HuH-7 (cell line): ENCODE measurements at places on chromosomes 1 and 21.

DNA sequence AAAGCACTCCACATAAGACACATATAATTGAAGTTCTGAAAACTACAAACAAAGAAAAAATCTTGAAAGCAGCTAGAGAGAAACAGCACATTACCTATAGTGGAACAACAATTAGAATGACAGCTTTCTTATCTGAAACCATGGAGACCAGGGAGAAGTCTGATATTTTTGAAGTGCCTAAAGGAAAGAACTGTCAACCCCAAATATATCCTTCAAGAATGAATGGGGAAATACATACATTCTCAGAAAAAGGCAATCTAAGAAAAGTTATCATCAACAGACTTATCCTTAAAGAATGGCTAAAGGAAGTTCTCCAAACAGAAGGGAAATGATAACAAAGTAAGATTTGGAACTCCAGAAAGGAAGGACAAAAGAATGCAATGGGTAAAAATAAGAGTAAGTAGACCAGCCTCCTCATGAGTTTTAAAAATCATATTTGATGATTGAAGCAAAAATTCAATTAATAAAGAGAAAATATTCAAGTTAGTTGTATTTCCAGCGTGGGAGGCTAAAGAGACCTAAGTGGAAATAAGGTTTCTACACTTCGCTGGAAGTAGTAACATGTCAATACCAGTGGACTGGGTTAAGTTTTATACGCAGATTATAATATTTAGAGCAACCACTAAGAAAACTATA, 170.8 kb upstream of the SAMSN1 start:
- DNase-seq = no peak

DNA sequence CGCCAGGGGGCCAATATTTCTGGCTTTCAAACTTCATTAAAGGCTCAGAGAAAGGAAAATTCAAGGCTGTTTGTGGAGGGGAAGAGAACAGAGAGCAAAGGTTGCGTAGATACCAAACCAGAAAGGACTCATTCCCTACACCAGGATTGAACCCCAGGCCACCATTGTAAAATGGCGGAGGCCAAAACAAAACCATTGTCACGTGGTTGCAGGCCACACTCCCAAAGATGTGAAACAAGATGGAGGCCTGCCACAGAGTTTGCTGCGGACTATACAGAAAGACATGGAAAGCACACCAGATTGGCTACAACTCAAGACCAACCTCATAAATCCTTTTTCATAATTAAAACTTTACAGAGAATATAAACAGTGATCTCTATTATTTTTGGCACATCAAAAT, 116.5 kb downstream of the KCNK1 start:
- no peak for DNase-seq

GRCh38 chr1:178885869-178886268, 15.0 kb upstream of the ANGPTL1 start:
- DNase-seq = no peak

DNA sequence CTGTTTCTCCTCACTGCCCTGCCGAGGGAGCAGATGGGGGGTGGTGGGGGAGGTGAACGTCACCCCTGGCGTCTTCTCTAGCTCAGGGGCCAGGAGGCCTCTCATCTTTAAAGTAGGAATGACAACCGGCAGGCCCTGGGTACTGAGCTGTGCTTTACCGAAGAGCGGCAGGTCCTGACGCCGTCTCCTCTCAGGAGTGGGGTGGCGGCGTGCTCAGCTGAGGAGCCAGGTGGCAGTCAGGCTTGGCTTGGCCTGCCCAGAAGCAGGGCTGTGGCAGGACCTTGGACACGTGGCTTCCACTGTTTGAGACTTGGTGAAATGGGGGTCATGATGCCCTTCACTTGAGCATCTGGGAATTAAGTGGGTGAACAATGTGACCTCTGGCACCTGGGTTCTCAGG, 3.1 kb downstream of the RER1 start:
- no peak for DNase-seq

DNA sequence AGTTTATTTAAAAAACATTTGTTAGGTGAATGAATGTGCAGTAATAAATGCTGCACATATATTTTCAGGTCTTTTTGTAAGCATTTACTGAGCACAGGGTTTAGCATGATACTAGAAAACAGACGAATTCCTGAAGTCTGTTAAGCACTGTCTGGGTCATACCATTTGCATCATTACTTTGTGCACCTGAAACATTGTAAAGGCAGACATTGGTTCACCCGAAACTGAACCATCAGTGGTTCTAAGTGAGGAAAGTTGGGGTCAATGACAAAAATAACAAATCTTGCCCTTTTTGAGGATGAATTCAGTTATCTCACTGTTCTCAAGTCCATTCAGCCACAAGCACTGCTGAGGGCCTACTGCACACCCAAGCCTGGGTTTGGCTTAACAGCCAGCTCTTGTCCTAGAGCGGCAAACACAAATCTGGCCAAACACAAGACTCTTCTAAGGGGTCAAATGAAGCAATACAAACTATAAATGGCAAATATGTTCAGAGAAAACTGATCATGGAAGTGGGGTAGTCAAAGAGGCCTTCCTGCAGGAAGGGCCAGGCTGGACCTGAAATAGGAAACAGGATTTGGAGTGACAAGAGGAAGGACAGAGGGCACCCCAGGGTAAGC, 21.8 kb downstream of the TRABD2B start:
- DNase-seq = no peak

- DNase-seq = peak; percentile 23
Measured at GRCh38 chr1:184387476-184388318, 868 bp downstream of the C1orf21 start.

- no peak for DNase-seq
Measured at GRCh38 chr1:172184506-172185191, 235.8 kb upstream of the C1orf105 start.

- DNase-seq = peak; percentile 82
Measured at GRCh38 chr1:156591432-156592157, at the start of gene NAXE. NAXE (plus strand) TSS chr1:156591776; CDS start chr1:156591805, 29 bp downstream.

DNA sequence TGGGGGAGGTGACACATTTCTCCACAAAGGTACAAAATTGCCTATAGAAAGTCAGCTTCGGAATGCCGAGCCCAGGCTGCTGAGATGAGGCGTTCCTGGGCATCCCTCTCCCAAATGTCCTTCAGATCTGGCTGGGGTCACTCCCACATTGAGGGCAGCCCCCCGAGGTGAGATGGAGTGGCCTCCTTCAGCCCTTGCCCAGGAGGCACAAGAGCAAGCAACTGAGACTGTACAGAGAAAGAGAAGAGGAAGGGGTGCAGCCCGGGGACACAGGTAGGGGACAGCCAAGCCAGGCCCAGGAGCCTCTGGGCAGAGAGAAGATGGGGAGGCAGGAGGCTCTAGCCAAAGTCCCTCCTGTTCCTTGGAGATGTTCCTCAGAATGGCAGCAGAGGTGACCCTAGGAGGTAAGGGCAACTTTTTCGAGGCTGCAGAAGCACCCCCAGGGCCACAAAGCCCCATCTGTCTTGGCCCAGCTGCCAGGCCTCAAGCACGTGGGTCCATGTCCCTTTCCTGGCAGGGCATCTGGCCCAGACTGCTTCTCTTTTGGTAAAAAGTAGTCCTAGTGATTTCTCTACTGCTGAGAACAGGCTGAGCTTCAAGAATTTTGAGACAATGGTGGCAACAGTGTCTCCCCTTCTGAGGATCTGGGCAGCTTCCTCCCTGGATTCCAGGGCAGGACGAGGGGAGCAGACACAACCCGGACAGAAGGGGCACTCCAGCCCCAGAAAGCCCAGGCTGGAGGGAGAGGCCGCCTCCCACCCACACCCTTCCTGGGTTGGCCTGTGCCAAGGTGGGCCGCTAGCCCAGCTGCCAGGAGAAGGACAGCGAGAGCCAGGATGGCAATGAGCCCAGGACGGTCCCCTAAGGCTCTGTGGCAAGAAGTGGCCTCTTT, 68.0 kb downstream of the LRRN2 start:
- DNase-seq = no peak

GRCh38 chr1:228004856-228005462, 1.8 kb upstream of the WNT3A start:
- DNase-seq = peak; percentile 14

DNA sequence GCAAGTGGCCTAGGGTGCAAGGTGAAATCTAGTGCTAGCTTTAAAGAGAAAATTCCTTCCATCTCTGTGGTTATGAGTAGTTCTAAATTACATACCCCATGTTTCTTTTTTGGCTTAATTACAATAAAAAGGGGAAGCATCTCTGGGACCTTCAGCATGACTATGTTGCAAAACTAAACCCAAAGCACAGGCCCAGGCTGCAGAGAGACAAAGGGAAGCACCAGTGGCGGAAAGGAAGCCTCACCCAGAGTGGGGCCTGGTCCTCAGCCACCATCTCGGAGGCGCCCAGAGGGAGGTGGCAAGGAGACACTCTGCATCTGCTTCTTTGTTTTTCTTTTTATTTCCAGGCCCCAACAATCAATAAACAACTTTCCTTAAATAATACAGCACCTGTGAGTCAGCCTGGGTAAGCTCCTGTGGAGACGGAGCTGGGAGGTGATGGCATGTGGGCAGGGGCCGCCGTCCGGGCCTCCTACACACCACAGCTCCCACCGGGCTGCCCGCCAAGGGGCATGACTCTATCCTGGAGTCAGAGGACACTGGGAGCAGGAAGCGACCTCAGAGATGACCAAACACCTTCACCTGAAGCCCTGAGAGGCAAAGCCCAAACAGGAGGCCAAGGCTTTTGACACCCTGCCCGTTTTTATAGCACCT, 21.7 kb downstream of the ITPKB start:
- no peak for DNase-seq

GRCh38 chr1:228781161-228781808, 46.0 kb downstream of the RHOU start:
- no peak for DNase-seq

DNA sequence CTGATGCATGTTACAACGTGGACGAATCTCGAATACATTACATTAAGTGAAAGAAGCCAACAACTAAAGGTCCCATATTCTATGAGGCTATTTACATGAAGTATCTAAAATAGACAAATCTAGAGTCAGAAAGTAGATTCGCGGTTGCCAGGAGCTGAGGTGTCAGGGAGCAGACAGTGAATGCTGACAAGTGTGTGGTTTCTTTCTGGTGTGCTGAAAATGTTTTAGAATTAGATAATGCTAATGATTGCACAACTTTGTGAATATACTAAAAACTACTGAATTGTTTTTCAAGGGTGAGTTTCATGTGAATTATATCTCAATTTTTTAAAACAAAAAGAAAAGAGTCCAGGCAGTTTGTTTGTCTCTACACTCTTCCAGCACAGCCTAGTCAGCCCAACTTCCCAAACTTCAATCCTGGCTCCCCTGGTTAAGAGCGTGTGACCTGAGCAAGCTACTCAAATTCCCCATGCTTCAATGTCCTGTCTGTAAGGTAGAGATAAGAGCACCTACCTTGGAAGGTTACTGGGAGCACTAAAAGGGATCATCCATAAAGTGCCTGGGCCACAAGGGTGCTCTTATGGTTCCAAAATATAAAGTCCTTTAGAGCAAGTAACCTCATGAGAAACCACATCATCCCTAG, 20.9 kb downstream of the HLCS start:
- DNase-seq = no peak

DNA sequence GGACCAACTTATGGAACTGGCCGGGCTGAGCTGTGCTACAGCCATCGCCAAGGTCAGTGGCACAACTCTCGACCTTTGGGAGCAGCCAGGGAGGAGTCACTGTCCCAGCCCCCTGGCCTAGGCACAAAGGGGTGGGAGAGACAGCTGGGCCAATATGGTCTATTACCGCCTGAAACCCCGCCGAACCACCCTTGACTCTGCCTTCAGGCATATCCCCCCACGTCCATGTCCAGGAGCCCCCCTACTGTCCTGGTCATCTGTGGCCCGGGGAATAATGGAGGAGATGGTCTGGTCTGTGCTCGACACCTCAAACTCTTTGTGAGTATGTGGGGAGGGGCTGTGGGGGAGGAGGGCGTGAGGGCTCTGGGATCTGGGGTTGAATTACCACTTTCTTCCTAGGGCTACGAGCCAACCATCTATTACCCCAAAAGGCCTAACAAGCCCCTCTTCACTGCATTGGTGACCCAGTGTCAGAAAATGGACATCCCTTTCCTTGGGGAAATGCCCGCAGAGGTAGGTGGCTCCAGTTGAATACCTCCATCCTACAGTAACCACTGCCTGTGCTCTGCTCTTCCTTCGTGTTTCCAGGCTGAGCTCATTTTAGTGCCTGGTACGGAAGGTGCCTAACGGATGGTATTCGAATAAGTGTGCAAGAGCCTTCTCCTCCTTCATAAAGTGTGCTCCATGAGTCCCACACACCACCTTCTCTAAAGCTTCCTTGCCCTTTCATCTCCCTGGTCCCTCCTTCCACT, 758 bp downstream of the NAXE start:
- no peak for DNase-seq

GRCh38 chr21:31786164-31786920, 54.4 kb upstream of the SCAF4 start:
- DNase-seq = no peak

DNA sequence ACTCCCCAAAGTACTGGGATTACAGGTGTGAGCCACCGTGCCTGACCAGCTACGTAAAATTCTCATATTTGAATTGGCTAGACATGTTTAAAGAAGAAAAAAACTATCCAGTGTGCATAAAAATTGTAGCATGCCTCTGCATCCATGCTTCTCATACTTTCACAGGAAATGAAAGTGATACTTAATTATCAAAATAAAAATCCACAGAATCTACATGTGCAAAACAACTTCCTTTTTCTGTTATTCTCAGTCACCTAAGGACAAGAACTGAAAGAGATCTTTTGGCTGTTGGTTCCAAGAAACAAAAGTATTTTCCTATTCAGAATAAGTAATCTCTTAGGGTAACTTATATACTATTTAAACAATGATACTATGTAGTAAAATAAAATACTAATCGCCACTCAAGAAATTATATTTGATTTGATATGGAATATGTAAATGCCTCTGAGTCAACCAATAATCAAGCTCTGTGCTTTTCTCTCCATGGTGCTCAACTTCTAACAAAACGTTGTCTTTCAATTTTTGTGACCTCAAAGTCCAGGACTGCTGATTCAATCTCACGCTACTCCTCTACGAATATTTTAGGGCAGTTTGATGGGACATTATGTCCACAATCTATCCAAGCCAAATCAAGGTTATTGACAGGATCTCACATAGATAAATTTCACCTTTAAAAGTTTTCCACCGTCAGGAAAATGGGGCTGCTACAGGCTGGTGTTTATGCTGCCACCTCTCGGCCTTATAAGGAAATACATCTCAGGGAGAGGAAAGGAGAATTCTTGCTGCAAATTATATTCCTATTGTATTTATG, 102.7 kb downstream of the ZNF281 start:
- peak; percentile 42 for DNase-seq

- no peak for DNase-seq
Measured at GRCh38 chr1:45629035-45629434, 5.2 kb upstream of the CCDC17 start.

DNA sequence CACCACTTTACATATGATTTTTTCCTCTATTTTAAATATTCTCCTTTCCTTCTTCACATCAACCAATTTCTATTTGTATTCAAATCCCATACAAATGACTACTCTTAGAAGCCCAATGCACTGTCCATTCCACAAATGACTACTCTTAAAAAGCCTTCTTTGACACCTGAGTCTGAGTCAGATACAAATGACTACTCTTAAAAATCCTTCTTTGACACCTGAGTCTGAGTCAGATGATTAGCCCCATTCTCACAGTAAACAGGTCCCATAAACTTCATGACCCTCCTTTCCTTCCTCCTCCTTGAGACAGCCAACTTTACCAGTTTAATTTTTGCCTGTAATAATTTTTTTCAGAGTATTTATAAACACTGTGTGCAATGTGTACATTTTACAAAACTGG, 231.3 kb upstream of the USP25 start:
- DNase-seq = no peak
